ENCODE measurements at places on chromosomes 7 and 10.

DNA sequence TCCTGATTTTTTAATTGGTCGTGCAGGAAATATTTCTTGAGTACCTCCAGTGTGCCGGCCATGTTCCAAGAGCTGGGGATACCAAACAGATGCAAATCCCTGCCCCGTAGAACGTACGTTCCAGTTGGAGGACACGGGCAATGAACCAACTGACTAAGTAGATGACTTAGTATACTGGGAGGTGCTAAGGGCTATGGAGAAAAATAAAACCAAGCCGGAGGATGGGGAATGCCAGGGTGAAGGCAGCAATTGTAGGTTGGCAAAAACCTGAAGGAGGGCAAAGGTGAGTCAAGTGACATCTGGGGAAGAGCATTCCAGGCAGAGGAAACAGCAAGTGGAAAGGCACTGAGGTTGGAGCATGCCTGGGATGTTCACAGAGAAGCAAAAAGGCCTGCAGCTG is 6.8 kb upstream of the VSIR start:
- peak; percentile 2 for DNase-seq

DNA sequence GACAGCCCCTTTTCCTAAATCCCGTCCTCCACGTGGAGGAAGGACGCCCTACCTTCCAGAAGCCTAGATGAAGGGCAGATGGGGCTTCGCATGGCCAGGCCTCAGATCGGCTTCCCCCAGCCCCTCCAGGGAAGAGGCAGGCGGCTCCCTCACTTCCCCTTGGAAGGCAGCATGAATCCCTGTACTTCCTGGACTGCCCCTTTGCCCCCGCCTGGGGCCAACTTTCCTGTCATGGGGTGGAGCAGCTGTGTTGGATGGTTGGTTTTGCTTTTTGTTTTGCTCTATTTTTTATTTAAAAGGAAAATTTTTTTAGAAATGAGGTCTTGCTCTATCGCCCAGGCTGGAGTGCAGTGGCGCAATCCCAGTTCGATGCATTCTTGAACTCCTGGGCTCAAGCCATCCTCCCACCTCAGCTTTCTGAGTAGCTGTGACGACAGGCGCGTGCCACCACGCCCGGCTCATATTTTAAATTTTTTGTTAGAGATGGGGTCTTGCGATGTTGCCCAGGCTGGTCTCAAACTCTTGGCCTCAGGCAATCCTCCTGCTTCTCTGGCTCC is 27.2 kb downstream of the GTF2IRD1 start:
- DNase-seq, result peak; percentile 67

GRCh38 chr10:120824881-120825309 is 26.3 kb upstream of the WDR11 start:
- DNase-seq, result no peak

DNA sequence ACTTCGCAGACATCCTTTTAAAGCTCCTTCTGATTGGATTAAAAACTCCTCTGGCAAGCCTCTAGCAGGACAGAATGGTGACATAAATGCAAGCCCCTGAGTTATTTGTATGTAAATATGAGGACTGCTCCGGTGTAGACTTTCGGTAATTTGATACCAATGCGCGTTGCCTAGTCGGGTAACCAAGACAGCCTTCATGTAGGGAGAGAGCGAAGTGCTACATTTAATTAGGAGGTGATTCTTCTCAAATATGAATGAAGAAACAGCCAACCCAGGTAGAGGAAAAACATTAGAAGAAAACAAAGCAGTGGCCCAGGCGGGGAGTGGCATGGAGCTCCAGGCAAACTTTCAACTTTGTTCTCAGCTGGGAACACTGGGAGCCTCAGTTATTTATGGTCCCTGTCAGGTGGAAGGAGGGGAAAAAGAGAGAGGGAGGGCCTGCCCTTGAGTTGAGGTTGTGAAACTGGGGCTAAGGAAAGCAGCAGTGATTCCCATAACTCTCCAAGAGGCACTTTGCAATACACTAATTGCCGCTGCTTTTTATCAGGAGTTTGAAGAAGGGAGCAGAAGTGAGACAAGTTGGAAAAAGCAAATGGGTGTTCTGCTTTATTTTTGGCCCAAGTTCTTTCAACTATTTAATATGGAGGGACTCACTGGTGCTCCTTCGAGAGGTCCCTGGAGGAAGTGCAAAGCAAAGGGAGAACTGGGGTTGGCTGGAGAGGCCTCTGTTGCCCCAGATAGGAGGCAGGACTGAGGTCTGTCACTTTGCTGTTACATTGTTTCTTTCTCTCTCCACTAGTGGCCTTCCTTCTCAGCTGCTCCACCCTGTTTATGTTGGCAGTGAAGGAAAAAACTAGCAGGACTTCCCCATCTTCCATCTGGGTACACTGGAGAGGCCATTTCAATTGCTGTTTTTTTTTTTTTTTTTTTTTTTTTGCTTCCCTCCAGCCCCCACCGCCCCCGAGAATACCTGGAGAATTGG is 234.6 kb upstream of the CCDC6 start:
- DNase-seq, result no peak

DNA sequence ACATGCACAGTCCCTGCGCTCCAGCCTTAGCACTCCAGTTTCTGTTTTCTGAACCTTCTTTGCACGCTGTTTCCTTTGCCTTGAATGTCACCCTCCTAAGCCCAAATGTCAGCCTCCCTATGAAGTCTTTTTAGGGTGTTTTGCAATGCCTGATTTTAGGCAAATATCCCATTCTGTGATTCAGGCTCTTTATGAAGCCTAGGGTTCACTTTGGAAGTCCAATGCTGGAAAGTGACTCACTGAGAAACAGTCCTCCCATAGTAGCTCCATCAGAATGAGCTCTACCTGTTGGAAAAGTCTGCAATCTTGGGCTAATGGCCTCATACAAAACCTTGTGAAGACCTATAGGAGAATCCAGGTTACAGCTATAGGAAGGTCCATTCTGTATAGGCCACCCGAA is 5.3 kb downstream of the LAMB4 start:
- no peak for DNase-seq

GRCh38 chr7:38830826-38831225 is 78.2 kb downstream of the VPS41 start:
- DNase-seq, result no peak

DNA sequence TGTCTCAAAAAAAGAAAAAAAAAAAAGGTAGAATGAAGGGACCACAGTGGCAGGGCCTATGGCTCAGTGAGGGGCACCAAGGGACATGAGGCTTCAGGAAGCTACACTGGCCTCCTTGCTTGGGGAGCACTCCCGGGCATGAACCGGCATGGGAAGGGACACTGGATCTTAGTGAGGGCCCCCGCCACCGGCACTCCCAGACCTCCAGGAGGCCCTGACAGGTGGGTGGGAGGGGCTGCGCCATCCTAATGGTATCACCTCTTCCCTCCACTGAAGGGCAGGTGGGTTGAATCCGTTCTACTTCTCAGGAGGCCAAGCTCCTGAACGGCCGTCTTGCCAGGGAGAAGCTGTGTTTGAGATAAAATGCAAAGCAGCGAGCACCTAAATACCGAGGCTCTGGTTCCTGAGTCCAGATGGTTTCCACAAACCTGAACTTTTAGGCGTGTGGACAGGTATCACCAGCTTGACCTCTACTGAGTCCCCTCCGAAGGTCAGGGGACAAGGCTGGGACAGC is 69.8 kb downstream of the C10orf143 start:
- DNase-seq, result no peak

DNA sequence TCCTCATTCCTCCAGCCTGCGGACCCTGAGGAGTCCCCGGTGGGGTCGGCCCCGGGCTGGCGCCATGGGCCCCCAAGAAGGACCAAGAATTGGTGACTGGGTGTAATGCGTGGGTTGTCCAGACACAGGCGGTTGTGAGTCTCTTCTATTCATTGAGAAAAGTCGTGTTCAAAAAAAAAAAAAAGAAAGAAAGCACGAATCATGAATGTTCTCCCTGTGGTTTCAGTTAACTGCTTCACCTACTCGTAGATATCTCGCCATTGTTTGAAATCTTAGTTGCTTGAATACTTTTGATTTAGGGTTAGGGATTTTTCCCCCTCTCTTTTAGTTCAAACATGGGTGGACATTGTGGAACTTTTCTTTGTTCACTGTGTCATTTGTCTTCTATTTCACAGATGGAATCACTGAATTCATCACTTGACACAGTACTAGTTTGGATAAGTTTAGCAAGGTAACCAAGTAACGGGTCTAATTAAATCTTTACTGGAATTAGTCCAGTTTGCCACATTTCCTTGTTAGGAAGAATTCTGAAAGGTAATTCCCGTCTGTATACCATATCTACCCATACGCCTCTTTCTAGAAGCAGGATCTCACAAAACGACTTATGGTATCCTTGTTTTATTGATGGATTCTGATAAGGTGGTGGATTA is 775 bp downstream of the STARD3NL start:
- no peak for DNase-seq

DNA sequence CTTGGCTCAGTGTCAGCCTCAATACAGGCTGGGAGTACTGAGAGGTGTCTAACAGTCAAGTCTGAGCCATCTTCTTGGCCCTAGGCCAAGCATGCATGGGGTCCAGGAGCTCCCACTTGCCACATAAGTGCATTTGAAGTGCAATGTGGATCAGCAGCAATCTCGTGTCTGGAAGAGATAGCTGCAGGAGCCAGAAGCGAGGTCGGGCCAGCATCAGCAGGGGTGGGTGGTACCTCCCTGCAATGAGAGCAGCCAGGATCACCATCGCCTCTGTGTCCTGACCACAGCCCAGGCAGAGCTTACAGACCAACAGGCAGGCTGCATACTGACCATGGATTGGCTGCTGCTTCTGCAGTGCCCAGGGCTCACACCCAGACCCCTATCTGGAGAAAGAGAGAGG is 83.0 kb upstream of the CXCL12 start:
- DNase-seq, result no peak
